ENCODE measurements at places on chromosomes 7 and 10. TPM values are rescaled to one million over a fixed set of nuclear protein-coding genes. Genes with fewer than 3 reads are reported as not detected.

The ATP5MK gene
- total RNA-seq: 309 TPM

- DNase-seq: no peak
These were observed 5.0 kb downstream of the SPRN start for GRCh38 chr10:133419211-133419950.

DNA sequence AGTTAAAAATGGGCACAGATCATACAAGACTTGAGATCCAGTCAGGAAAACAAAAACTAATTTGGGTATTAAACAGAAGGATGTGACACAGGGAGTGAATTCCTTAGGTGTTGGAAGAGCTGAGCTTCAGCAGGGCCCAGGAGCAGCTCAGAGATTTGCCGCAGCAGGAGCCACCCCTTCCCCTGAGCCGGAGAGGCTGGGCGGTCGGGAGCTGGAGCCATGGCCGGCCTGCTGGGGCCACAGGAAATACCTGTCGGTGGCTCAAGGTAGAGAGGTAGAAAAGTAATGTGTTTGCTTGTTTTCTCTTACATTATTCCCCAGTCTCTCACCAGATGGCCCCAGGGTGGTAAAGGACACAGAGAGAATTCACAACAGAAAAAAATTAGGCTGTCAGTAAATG, 52.2 kb downstream of the DYNC2I1 start:
- no peak for DNase-seq

The TDRD1 gene
- total RNA-seq: 2.0 TPM

The FKBP9 gene
- total RNA-seq: 116 TPM

The EN2 gene
- total RNA-seq: not detected

The SLC16A12 gene
- total RNA-seq: 0.43 TPM

The KCND2 gene
- total RNA-seq: 6.0 TPM

GRCh38 chr10:14374745-14375445, 44.2 kb upstream of the FRMD4A start:
- no peak for DNase-seq

DNA sequence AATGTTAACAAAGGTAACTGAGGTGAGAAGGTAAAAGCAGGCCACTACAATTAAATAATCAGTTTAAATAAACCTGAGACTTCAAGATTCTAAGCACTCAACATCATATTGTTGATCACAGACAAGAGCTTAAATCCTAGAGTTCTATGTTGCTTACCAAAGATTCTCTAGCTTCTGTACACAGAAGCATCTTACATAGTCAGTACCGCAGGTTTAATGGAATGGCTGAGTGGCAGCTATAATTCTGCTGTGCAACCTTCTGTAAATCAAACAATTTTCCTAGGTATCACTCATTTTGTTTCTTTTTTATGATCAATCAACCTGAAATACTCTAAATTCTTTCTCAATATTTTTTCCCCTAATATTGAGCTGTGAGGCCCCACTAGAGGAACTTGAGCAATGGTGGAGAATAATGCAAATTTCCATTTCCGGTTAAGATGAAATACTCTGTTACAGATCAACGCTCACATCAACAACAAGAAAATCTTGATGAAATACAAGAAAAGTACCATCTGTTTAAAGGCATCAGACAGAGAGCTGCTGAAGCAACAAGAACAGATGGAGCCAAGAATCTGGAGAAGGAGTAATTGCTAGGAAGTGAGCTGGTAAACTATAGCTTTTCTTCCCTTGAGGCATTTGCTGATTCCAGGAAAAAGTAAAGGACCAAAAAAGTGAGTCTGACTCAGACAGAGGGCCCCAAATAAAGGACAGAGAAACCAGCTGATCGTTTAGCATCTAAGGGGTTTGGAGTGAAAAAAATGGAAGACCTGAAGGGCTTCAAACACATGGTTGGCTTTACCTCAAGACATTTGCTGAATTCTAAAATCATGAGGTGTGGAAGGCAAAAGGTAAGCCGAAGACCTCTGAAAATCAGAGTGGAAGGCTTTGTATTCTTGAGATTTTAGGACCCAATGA, 22.6 kb downstream of the PNPLA8 start:
- DNase-seq: no peak

The GPR141 gene
- 1.9 TPM for total RNA-seq

GRCh38 chr7:27101957-27102580, 414 bp downstream of the HOXA2 start:
- no peak for DNase-seq

DNA sequence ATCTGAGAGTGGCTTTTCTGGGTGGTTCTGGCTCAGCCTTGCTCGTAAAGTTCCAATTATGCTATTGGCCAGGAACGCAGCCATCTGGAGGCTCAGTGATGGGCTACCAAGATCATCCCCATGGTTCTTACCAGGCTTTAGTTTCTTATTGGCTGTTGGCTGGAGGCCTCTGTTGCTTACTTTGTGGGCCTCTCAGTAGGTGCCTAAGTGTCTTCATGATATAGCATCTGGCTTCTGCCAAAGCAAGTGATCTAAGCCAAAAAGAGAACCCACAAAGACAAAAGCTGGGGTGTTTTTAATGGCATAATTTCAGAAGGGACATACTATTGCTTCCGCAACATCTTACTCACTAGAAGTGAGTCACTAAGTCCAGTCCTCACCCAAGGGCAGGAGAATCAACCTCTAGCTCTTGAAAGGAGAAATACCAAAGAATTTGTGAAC, 132.0 kb upstream of the MDFIC start:
- DNase-seq: no peak

GRCh38 chr10:33965795-33966581, 631.5 kb upstream of the NRP1 start:
- DNase-seq: peak; percentile 37

DNA sequence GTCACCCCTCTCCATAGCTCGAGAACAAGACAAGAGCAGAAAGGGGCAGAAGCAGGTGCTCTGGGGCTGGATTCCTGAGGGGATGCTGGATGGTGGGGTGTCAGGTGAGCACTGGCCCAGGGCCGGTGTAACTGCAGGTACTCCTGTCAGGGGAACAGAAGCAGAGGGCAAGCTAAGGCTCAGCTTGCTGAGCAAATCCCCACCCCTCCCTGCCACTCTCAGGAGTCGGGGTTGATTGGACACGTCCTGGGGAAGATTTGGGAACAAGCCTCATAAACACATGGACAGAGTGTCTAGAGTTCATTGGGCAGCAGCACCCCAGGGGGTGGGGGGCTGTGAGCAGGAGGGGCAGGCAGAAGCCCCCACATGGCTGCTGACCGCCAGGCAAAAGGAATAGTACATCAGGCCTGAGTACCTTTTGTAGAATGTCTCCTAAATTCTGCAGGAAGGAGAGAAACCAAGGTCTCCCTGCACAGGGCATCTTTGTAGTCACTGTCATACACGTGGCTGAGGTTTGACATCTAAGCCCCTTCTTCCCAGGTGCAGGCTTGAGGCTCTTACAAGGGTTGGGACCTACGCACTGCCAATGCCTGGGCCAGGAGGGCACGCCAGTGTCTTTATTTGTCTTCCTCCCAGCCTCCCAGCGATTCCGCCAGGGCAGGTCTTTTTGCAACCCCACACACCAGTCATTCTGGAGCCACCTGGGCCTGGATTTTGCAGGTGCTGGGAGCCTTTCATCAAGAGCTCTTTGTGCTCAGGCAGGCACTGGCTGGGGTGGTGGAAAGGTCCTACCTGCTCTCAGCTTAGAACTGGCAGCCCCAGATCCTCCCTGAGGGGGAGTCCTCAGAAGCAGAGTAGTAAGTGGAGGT, 2.8 kb downstream of the CALML3 start:
- DNase-seq: no peak

The TRIL gene
- 1.4 TPM for total RNA-seq

The CYP2C19 gene
- 188 TPM for total RNA-seq

GRCh38 chr7:151018421-151019129, 5.7 kb downstream of the ATG9B start:
- DNase-seq: peak; percentile 38

DNA sequence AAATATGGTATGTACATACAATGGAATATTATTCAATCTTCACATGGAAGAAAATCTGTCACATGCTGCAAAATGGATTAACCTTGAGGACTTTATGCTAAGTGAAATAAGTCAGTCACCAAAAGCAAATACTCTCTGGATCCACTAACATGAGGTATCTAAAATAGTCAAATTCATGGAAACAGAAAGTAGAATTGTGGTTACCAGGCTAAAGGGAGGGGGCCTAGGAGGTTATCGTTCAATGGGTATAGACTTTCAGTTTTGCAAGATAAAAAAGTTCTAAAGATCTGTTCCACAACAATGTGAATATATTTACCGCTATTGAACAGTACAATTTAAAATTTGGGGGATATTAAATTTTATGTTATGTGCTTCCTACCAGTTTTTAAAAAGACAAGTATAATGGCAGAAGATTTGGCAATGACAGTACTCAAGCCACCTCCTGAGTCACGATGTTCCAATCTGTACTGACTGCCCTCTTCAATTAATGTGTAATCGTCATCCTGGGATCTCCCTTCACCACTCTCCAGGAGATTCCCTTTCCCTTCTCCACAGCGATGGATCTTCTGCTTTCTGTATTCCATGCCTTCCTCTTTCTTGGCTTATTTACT, 32.3 kb upstream of the IL6 start:
- DNase-seq: no peak

The OR2A5 gene
- not detected for total RNA-seq

- no peak for DNase-seq
These were observed 5.2 kb upstream of the BTBD16 start for GRCh38 chr10:122265896-122266295.

The ZNRF2 gene
- total RNA-seq: 32.8 TPM

The PODXL gene
- 32.5 TPM for total RNA-seq

DNA sequence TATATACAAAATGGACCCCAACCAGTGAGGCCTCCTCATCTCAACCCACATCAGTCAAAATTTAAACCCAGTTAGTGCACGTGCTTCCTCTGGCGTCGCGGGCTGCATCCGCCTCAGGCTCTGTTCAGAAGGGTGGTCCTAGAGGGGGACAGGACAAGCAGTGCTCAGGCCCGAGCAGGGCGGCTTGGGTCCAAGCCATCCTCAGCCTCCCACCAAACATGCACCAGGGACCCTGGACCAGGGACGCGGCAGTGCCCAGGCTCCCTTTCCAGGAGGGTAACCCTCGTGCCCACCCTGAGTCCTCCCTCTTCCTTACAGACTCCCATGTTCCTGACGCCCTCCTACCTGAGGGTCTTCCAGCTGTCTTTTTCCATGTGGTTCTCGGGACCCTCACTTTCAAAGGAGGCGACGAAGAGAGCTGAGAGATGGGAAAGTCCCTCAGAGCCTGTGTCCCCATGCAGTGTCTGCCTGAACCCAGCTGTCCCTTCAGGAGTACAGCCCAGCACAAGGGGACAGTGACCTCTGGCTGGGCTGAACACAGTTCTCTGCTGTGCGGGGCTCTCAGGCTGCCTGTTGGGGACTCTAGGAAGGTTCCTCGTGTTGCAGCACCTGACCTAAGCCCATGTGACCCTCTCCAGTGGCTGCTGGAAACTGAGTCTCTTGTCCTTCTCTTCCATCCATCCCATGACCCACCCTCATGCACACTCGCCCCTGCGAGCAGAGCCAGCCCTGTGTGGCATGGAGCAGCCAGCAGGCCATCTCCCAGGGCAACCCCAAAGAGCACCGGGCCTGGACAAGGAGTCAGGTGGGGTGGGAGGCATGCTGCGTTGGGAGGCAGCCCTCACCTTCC, 58.1 kb downstream of the CSGALNACT2 start:
- DNase-seq: peak; percentile 5

The ARHGEF5 gene
- 45.8 TPM for total RNA-seq

The INPP5A gene
- 44.4 TPM for total RNA-seq

The UPK3B gene
- total RNA-seq: 3.3 TPM

The CNNM1 gene
- 1.4 TPM for total RNA-seq

DNA sequence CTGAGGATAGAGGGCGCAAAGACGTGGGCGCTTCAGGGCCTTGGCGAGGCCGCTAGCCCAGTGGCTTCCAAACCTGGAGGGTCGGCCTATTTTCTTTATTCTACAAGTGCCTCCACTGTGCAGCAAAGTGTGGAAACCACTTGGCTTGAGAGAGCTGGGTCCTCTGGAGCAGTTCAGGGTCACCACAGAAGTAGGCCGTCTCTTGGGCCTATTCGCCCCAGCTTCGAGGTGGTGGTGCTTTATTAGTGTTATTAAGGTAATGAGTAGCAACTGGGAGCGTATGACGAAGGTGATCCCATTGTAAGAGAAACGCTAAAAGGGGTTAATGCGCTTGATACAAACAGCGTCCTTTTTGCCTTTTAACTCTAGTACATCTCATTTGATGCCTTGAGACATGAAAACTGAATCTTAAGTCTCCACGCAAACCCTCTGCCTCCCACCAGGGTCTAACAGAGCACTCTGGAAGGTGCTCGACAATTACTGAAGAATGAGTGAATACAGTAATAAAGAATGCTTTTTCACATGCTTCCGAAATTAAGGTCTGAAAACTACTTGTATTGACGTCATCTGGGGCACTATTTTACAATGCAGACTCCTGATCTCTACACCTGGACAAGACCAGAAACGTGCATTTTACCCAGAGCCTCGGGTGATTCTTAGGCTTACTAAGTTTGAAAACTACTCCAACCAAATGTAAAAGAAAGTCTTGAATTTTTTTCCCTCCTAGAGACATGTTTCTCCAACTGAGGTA, 647 bp upstream of the GSAP start:
- no peak for DNase-seq

GRCh38 chr10:95346715-95347401, 56.1 kb upstream of the PDLIM1 start:
- no peak for DNase-seq

- DNase-seq: no peak
These were observed 495 bp downstream of the EIF3B start for GRCh38 chr7:2354939-2355704.

The HTRA1 gene
- total RNA-seq: 141 TPM

DNA sequence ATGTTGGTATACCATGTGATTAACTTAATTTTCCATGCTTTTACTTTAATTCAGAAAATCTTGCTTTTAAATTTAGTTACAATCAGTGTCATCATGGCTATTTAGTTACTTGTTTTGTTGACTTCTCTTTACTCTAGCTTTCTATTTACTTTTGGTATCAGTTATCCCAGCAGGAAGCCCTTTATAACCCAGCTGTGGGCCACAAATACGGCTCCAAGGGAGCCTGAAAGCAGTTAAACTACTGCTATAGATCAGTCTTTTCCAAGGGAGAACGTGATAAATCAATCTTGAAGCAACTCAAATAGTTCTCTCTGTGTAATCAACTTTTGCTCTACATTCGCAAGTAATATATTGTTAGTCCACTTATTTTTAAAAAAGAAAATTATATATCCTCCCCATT, 287.4 kb downstream of the CACNA2D1 start:
- no peak for DNase-seq

The HTR7 gene
- 1.2 TPM for total RNA-seq

- DNase-seq: no peak
These were observed 46.7 kb downstream of the ZNF777 start for GRCh38 chr7:149414171-149414570.

The PMPCB gene
- total RNA-seq: 50.8 TPM

GRCh38 chr7:88919478-88920131, 124.1 kb upstream of the TEX47 start:
- no peak for DNase-seq

GRCh38 chr7:83930262-83930661, 264.3 kb downstream of the SEMA3A start:
- no peak for DNase-seq

The PPP1R17 gene
- total RNA-seq: not detected

DNA sequence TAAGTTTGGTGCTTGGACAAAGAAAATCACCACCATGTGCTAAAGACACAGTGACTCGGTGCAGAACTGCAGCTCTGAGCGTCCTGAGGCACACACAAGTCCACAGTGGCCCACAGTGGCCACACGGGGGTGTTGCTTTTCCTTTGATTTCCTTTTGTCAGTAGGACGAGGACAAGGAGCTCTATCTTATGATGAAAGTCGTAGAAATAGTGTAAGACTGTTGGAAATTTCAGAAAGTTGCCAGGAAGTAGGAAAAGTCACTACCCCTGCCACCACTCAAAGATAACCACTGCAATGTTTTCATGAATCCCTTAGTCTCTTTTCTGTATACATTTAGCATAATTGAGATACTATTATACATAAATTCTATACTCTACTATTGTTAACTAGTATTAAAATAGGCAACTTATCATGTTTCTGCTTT, 146.0 kb downstream of the TNS3 start:
- DNase-seq: peak; percentile 64
